ENCODE measurements at places on chromosomes 7 and 10.

- DNase-seq = no peak
Observed at GRCh38 chr7:48102530-48102929, 13.5 kb downstream of the UPP1 start.

DNA sequence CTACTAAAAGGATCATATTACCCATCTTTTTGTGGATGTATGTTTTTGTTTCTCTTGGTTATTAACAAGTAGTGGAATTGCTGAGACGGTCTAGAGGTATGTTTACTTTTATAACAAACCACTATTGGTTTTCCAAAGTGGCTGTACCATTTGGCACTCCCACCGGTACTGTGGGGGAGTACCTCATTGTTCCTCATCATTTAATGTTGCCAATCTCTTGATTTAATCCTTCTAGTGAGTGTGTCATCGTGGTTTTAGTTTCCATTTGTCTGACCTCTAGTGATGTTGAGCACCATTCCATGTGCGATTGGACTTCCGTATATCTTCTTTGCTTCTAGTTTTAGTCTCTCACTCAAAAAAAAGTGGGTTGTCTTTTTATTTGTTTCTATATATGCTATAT is 50.4 kb downstream of the RBM33 start:
- DNase-seq = no peak

DNA sequence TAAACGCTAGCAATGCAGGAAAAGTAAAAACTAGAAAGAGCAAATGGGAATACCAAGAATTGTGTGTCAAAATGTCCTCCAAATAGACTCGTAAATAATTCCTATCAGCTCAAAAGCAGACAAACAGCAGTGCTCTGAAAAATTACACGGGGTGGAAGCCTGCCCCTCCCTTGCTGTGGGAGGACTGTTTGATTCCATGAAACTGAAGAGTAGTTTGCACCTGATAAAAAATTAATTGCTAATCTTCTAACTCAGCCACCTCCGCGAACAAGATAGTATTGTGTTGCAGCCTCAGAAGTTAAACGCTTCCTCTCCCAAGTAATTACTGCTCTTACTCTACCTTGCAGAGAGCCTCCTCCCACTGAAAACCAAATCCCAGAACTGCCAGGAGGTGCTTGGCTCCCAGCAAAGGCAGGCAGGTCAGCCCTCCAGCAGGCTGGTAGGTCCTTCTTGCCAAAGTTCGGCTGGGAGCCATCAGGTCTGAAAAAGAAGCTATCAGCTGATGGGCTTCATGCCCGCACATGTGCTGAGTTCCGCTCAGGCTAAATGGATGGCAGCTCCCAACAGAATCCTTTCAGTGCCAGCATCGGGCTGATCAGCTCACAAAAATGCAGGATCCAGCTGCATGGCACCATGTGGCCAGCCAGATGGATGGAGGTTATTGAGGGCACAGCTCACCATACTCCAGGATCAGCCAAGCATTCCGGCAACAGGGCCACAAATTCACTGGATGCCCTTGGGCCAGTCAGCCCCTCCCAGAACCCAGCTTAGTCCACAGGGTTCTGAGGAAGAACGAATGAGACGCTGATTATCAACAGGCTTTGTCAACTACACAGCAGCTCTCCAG is 37.1 kb downstream of the MAD1L1 start:
- DNase-seq = peak; percentile 59

- no peak for DNase-seq
Observed at GRCh38 chr7:128886391-128887168, 23.9 kb downstream of the ATP6V1F start.

GRCh38 chr7:81469869-81470723 is 299.8 kb downstream of the HGF start:
- peak; percentile 51 for DNase-seq

DNA sequence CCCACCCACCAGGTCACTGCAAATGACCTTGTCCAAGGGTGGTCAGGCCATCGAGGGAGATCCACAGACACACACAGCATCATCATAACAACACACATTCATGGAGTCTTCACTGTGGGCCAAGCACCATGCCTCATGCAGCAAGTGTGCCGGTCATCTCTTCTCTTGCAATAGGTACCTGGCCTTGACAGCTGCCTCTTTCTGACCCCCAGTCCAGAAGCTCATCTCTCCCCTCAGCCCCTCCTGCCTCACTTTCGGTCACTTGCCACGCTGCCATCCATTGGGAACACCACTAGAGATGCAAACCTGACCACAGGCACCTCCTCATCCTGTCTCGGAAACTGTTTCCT is 75.9 kb downstream of the OAT start:
- no peak for DNase-seq

DNA sequence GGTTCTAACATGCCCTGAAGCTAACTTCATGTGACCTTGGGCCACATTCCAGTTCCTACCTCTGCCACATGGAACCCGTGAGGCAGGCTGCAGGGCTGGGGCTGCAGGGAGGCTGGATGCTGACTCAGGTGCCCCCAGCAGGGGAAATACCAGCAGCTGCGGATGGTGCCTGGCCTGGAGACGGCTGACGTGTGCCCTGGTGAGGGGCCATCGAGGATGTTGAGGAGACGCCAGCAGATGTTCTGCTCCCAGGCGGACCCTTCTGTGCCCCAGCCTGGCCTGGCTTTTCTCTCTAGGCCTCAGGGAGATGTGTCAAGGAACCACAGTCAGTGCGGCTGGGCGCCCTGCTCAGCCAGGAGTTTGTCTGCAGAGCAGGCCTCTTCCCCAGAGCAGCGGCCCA is 8.8 kb downstream of the BAG3 start:
- peak; percentile 22 for DNase-seq

DNA sequence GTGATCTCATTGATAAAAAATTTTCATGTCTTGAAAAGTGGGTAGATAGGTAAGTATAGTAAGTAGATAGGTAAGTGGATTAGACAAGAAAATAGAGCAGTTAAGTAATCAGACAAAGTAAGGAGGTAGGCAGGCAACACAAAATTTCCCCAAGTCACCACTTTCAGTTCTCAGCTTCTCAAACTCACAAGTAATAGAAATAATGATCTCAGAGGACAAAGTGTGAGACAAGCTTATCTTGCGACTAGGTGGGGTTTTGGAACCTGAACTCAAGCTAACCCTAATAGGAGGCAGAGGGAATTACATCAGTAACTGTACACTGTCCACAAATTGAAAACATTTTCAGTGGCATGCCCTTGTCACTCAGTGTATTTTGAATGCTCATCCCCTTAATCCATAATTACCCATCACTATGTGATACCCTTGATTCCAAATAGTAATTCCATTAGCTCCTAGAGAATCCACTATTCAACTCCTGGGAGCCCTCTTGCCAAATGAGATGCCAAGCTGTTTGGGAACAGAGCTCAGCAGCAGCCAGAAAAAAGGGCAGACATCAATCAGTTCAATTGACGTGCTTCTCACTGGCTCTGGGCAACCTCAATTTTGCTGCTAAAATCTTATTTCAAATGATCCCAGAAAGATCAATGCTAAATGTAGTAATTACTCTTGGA is 703.2 kb downstream of the XPNPEP1 start:
- no peak for DNase-seq

DNA sequence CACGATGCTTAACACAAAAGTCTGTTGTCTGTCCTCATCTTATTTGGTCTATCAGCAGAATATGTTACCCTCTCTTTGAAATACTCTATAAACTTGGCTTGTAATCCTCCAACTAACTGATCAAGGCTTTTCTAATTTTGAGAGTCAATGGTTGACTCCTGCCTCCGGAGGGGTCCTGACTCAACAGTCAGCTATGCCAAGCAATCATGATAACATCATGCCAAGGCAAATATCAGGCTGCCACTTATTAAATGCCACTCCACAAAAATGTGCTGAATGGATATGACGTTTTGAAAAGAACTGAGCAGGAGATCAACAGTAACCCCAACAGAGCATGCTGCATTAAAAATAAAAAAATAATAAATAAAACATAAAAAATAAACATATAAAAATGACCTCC is 116.1 kb downstream of the PARD3 start:
- no peak for DNase-seq

GRCh38 chr7:103009466-103010185 is 65.0 kb downstream of the FBXL13 start:
- no peak for DNase-seq

GRCh38 chr7:48004638-48005037 is 24.3 kb downstream of the SUN3 start:
- no peak for DNase-seq

DNA sequence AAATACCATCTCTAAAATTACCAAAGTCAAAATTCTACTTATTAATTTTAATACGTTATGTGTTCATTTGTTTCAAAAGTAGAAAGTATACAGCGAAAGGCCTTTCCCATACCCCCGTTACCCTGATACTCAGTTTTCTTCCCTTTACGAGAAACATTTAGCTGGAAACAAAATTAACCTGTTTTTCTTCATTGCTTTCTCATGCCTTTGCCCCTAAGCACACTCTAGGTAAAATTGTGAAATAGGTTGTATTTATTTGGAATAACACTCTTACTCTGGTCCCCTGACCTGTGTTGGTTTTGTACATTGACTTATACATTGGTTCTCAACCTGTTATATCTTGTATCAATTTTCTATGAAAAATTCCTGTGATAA is 47.1 kb downstream of the GLCCI1 start:
- no peak for DNase-seq

GRCh38 chr7:35721288-35721687 is 26.4 kb upstream of the HERPUD2 start:
- no peak for DNase-seq

GRCh38 chr7:21352540-21353387 is 75.1 kb upstream of the SP4 start:
- DNase-seq = no peak

GRCh38 chr7:151289891-151290290 is 41.4 kb upstream of the SMARCD3 start:
- DNase-seq = no peak

DNA sequence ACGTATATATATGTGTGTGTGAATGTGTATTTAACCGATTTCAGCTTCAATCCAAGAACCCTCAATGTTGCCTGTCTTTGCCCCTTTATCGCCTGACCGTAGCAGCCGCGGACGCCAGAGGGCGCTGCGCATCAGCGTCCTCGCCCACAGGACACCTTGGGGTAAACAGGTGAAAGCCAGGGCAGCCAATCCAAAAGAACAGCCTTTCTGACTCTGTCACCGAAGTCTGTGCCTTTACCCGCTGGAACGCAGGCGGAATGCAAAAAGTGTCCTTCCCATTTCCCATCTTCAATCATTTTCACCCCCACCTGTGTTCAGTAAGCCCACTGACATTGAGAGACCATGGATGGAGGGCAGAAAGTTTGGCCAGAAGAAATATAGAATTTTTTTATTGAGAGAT is 3.6 kb downstream of the NXPH1 start:
- DNase-seq = no peak

DNA sequence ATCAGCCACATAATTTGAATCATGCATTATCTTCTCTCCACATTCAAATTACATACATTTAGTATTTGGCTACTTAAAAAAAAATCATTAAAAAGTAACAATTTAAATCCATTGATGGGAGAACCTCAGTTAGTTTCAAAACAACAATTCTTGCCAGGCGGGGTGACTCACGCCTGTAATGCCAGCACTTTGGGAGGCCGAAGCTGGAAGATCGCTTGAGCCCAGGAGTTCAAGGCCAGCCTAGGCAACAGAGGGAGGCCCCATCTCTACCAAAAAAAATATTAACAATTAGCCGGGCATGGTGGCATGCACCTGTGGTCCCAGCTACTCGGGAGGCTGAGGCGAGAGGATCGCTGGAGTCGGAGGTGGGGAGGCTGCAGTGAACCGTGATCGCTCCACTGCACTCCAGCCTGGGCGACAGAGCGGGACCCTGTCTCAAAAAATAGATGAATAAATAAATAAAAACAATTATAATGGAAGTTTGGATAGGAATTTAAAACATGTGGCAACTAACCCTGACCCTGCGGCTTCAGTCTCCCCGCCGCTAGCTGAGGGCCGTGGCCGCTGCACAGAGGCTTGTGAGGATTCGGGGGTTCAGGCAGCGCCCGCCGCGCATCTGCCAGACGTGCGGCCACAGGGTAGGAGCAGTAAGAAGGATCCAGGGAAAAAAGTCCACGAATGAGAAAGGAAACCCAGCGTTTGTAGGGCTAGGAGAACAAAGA is 1.1 kb upstream of the CSGALNACT2 start:
- no peak for DNase-seq

- no peak for DNase-seq
Observed at GRCh38 chr7:159056737-159057136, 87.9 kb downstream of the VIPR2 start.

DNA sequence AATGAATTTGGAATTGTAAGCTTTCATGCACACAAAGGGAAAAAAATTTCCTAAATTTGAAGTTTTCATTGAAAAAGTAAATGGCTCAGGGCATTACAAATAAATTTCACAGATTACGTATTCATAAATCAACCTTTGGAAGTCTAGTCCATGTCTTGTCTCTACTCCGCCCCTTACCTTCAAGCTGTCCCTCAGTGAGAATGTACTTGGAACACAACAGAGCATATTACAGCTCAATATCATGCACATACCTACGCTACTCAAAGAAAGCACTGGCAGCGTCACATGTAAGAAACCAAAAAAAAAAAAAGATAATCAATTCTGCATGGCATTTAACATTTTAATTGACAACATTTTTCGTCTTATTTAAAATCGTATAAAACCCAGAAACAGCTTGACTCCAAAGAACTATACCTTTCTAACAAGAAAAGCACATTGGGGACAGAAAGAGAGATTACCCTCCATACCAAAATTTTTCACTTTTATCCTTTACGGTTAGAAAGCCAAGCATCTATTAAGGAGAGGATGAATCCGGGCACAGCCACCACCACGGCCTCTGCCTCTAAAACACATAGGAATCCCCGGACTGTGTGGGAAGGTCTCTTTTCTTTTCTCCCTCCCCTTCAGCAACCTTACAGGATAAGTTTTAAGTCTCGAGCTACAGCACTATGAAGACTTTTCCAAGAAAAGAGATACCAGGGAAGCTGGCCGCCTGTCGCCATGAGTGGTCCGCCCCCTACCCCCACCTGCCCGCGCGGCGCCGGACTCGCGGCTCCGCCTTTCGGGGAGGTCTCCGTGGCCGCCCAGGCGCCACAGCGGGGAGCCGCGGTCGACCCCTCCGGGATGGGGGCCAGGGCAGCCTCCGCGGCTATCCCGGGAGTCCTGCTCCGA is 1.1 kb downstream of the JMJD1C start:
- no peak for DNase-seq

DNA sequence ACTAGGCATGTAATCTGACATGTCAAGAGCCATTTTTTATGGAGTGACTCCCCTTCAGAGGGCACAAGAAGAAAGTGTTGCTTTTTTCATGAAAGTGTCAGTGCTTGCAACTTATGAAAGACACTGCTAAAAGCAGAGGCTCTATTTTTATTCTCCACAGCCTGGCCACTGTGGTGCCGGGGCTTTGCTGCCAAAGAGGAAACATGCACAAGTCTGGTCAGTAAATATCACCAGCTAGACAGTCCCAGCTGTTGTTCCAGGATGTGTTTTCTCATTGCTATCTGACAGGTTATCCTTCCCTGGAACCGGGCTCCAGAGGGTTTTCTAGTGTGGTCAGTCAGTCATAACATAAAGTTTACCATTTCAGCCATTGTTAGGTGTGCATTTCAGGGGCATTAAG is 180.7 kb upstream of the PITRM1 start:
- no peak for DNase-seq

DNA sequence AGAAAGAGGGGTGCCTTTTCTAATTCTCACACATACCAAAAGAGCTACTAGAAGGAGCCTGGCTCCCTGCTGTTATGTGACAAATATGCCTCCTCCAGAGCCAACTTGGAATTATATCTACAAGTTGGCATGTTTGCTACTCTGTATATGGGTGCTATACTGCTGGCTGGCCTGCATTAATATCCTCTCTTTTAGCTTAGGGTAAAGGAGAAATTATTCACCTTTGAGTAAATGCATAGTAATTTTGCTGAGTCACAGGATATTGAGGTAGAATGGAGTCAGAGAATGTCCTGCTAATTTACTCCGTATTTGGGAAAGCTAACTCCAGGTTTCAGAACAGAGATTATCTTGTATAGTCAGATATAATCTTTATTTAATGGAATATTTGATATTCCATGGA is 24.2 kb upstream of the LIPN start:
- DNase-seq = no peak

All from left ventricle myocardium inferior (tissue), 1 donor.